ENCODE measurements at places on chromosomes 6 and 20. TPM values are rescaled to one million over a fixed set of nuclear protein-coding genes. Genes with fewer than 3 reads are reported as not detected.

DNA sequence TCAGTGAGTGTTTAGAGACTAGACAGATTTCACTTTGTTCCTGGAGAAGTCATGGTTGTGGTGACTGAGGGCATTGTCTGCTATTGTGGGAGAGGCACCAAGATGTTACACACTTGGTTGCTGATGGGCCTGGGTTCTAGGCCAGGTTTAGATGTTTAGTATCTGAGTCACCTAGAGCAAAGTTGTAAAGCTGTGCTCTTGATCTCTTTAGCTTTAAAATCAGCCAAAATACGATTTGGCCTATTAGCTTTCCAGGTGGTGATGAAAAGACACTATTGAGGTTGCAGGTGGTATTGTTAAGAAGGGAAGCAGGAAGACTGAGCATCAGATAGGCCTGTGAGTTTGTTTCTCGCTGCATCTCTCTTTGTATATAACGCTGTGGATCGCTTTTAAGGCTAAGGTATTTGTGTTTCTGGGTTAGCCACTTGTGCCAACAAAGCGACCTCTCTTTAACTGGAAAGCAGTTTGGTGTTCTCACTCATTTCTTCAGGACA, 48.6 kb downstream of the FOXO3 start:
- H3K27ac ChIP-seq: no peak overlapping the region
- H3K4me1 ChIP-seq: peaks cover 10% of the 10 kb centered on the region
- no peak for DNase-seq
- no peaks in the 10 kb centered on the region for H3K36me3 ChIP-seq

DNA sequence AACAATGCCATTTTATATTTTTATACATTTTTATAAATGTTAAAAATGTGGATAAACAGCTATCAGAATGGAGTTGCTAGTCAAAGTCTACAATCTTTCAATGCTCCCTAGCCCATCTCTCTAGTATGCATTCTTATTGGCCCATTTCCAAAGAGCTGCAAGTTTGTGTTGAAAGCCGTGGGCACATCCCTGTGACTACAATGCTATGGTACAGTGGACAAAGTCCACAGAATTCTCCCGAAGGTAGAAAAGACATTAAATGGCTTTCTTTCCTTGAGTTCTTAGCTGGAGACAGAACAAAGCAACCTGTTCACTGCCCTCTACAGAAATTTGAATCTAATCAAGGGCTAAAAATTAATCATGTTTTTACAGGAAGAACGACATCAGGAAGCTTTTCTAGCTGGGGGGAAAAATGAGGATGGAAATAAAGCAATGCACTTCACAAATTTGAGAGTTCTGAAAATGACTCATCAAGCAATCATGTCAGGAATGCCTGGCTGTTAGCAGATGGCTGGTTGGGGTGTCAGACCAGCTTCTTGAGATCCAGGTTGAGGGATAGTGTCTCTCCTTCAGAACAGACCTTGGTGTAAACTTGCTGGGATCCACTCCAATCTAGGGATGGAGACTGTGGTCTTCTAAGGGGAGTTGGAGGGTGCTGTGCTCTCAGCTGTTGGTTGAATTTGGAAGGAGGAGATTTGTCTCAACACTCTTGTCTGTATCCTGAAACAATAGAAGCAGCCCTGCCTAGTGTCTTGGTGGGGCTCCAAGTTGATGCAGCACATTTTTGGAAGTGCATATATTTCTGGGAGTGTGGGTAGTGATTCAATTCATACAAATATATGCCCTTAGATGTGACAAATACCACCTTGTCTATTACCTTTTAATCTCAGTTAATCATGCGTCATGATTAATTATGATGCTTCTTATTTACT, 143.4 kb upstream of the PHACTR1 start:
- no peaks in the 10 kb centered on the region for H3K27me3 ChIP-seq
- peak overlapping the region; percentile 95 for H3K27ac ChIP-seq
- H3K4me3 ChIP-seq: no peak overlapping the region
- no peaks in the 10 kb centered on the region for H3K36me3 ChIP-seq
- H3K4me1 ChIP-seq: peaks cover 45% of the 10 kb centered on the region

DNA sequence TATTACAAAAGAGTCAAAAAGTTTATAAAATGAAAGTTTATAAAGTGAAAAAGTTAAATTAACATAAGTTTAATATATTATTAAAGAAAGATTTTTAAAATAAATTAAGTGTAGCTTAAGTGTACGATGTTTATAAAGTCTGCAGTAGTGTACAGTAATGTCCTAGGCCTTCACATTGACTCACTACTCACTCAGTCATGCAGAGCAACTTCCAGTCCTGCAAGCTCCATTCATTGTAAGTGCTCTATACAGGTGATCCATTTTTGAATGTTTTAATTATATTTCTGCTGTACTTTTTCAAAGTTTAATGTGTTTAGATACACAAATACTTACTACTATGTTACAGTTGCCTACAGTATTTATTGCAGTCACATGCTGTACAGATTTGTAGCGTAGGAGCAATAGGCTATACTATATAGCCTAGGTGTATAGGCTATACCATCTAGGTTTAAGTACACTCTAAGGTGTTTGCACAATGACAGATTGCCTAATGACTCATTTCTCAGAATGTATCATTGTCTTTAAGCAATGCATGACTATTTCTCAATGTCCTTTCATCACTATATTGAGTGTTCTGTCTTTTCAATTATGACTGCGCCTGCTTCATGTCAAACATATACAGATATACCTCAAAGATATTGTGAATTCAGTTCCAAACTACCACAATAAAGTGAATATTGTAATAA, 1110.3 kb upstream of the MAP3K7 start:
- no peak for DNase-seq
- H3K4me3 ChIP-seq: no peak overlapping the region
- H3K27me3 ChIP-seq: no peaks in the 10 kb centered on the region
- H3K36me3 ChIP-seq: no peaks in the 10 kb centered on the region

The MDFI gene
- not detected for total RNA-seq
